GM03348 (cell line): ENCODE measurements at places on chromosomes 7 and 10.

DNA sequence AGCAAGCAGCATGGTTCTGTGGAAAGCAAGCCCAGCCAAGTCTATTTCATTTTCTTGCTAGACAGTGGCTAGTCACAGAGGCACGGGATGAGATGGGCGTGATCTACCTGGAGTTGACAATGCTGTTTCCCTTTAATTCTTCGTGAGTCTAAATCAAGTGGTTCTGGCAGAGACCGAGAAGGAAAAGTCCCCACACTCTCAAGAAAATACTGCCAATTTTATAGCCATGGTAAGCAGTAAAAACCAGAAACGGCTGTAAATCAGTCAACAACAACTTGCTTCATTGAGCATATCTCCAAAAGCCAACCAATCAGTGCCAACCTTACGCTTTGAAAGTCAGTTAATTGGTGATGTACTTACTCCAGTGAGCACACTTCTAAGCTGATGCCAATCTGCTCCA is 223.4 kb downstream of the SEC23IP start:
- DNase-seq = no peak

DNA sequence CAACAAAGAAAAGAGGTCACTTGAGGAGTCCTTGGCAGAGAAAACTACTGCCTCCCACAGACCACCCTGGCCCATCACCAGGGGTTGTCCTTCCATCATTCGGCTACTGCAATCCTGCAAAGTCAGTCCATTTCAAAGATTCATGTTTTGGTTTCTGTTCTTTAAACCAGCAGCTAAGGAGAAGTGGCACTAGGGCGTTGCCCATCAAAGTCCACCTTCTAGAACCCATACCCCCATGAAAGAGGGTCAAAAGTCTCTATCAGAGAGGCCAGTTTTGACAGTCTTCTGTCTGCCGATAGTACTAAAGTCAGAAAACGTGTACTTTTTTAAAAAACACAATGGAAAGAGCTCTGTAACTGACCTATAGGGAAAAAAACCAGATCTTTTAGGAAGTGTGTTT is 14.4 kb downstream of the CCDC6 start:
- no peak for DNase-seq

DNA sequence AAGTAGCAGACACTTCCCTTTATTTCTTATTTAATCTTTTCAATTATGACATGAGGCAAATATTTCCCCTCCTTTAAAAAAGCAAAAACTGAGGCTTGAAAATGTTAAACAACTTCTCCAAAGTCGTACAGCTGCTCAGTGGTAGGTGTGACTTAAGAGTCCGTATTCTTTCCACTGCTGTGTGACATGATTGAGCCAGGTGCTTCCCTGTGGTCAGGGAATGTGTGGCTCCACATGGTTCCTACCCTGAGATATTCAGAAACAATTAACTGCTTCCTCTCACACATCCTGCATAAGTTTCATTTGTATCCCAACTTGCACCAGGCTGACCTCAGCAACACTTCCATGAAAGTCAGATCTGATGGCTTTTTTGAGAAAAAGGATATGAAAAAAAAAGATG is 13.6 kb downstream of the OPALIN start:
- DNase-seq = no peak

DNA sequence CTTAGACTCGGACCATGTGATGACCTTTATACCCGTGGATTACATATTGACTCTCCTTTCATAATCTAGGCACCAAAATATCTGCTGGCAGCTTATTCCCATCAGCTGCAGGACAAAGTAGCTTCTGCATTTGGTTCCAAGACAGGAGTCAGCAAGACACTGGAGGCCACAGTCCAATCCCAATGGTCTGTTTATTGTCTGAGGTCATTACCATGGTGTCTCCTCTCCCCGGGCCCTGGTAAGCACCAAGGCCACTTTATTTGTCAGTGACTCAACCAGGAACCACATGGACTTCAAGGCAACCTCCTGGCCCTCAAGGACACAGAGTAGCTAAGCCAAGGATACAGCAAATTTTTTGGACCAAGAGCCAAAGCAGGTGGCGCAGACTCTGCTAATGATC is 36.1 kb downstream of the KCNMA1 start:
- DNase-seq = no peak

- no peak for DNase-seq
These were observed 114.7 kb downstream of the SEC23IP start for GRCh38 chr10:120007261-120007660.

DNA sequence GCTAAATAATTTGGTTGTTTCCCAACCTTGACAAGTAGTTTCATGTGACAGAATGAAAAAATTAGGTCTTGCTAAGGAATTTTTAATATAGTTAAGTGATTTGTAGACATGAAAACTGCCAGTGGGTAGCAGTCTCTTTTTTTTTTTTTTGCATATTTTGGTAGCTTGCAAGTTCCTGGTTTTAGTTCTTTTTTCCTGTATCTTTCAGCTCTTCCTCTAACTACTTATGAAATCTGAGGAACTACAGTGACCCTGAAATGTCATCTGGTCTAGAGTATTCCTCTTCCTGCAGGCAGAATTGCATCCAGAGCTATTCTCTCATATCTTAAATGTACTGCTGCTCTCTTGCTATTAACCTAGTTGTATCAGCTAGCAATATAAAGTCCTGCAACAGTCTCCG is 160.4 kb downstream of the HDAC9 start:
- no peak for DNase-seq

- DNase-seq = no peak
These were observed 12.6 kb downstream of the CYP51A1 start for GRCh38 chr7:92121681-92122080.

DNA sequence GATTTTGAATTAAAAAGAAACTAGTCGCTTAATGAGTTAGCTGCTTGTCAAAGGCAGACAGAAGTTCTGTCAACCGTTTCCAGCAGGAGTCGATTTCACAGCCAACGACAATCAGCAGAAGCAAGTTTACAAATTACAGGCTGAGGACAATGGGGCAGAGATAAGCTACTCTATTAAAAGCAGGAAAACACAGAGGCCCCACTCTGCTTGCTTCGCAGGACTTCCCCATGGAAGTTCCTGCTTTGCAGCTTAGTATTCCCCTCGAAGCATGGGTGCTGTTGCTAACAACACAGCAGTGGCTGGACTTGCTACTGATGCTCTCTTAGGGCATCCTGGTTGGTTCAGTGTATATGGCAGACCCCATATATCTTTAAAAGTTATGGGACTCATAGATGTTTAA is 50.8 kb upstream of the KLF6 start:
- no peak for DNase-seq

- peak; percentile 61 for DNase-seq
These were observed 273.3 kb upstream of the LRGUK start for GRCh38 chr7:133853706-133854276.

GRCh38 chr7:44561962-44562621 is 11.6 kb downstream of the DDX56 start:
- peak; percentile 73 for DNase-seq

DNA sequence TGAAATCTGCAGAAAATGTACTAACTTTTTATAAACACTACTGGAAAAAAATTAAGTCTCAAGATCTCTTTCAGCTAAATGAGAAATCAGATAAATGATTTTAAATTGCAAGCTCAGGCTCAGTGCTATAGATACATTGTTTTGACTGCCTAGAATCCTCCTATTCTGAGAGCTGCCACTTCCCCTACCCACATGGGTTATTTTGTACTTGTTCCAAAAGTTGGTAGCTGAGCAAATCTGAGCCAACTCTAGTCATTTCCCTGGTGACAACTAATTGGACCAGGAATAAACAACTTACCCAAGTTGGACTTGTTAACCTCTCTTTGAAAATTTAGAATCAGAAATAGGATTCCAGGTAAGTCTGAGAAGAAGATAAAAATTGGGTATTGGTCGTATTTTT is 202.1 kb downstream of the MBL2 start:
- no peak for DNase-seq

- no peak for DNase-seq
These were observed 26.0 kb downstream of the CALN1 start for GRCh38 chr7:72386118-72386517.

DNA sequence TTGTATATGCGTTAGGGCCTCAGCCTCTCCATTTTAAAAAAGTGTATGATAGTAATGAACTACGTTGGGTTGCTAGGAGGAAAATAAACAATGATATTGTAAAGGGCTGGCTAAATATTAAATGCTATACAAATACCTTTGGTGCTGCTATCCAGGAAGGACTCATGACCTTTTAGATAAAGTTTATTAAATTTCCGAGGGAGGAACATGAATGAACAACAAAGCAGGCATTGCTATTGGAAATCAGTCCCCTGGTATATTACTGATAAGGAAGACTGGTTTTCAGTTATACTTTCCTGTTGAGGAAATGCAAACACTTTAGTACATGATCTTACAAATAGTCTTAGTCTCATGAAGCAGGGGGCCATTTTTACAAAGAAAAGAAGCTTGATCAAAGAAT is 17.2 kb upstream of the AGR2 start:
- no peak for DNase-seq

- DNase-seq = peak; percentile 54
These were observed 75.7 kb upstream of the ASAH2 start for GRCh38 chr10:50326757-50327701.

DNA sequence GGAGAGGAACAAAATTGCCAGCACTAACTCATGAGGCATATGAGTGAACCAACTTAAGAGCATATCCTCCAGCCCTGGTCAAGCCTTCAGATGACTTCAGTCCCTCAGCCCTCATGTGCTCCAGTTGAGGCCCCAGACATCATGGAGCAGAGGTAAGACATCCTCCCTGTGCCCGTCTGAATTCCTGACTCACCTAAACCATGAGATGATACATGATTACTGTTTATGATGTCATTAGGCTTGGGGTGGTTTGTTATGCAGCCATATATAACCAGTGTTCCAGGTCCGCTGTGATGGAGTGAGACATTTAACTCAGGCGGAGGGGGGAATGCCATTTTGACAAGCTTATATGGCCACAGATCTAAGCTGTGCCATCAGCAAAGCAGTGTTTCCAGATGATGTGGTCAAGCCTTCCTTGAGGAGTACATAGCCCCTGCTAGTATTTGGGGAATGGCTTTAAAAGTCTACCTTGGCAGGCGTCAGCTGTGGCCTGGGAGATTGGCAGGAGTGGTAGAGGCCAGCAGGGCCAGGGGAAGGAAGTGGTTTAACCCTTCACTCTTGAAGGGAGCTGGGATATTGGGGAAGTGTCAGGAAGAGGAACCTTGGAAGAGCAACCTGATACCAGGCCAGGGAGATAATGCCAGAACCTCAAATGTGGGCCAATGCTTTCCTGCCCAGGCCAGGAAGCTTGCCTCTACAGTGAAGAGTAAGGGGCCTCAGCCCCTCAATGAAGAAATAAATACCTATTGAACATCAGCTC is 343.0 kb upstream of the PODXL start:
- DNase-seq = no peak

GRCh38 chr10:75033399-75034130 is 77.9 kb upstream of the SAMD8 start:
- no peak for DNase-seq

GRCh38 chr10:123562811-123563580 is 103.2 kb upstream of the GPR26 start:
- no peak for DNase-seq

DNA sequence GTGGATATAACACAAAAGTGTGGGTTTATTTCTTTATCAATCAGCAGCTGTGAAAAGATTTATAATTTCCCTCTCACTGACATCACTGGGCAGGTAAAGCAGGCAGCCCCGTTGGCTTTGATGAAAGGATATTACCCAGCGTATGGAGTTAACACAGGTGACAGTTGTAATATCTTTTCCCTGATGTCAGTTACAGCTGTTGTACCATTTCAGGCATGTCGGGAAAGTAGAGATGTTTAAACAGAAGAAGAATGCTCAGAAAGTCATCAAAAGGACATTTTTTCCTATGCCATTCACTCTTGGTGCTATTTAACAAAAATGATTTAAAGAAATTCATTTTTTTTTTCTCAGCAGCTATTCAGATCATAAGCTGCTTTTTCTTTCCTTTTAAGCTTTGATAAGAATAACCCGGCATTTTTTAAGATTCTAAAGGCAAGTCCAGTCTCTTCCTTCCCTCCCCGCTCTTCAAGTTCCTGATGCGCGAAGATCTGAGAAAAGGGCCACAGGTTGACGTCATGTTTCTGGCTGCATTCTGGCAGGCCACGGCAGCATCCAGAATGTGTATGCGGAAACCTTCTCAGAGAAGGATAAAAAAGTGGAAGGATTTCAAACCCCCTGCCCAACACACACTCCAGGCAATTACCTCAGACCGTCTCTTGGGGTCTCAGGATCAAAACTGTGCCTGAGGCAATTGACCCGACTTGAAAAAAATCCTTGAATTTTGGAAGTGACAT is 32.5 kb upstream of the ADAM12 start:
- DNase-seq = peak; percentile 24
